NCI-H187 (cell line): ENCODE measurements at places on chromosomes 16 and 17.
A peak's percentile ranks its signal among the peaks of the same experiment; 100 is the strongest.

GRCh38 chr17:851924-852323 is 69.8 kb downstream of the MRM3 start:
- DNase-seq, result no peak

GRCh38 chr17:78323826-78324390 is 36.0 kb downstream of the SOCS3 start:
- no peak for DNase-seq

DNA sequence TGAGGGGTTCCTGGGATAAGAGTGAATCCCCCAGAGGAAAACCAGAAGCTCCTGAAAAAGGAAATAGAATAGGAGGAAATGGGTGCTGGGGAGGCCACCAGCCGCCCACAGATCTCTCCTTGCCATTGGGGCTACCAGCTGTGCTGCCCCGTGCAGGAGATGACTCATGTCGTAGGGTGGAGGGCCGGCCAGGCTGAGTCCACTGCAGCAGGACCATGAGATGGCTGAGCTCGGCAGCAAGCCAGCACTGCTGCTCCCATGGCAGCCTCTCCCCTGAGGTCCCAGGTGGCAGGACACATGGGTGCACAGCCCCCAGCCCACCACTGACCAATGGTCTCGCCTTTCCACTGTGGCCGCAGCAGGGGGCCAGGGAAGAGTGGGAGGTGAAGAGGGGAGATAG is 95.5 kb downstream of the GNAO1 start:
- no peak for DNase-seq

GRCh38 chr17:80122026-80122575 is 20.7 kb downstream of the GAA start:
- DNase-seq, result no peak

- no peak for DNase-seq
Measured at GRCh38 chr17:56723421-56723820, 110.3 kb downstream of the C17orf67 start.

DNA sequence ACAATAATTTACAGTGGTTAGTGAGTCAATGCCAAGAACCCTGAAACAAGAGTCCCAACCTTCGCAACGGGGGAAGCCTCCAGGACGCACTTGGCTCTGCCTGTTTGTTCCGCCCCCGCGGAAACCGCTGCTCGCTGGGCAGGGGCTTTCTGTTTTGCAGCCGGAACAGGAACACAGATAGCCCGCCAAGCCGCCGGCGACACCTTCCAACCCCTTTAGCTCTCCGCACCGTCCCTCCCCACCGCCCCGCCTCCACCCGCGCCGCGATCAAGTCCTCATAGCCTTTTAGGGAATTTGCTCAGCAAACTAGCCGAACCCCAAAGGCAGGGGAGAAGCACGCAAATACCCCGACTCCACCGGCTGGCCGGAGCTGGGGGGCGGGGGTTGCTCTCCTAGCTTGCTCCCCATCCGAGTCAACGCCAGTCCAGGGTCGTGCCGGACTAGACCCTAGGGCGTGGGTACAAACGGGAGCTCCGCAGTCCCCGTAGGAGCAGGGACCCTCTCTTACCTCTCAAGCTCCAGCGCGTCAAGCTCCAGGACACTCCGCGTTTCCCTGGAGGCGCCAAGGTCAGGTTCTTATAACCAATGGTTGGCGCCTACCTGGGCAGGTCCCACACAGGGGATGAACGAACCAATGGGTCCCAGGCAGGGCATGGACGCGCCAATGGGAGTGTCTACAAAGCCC is at the start of gene SLFN13:
Gene SLFN13, minus strand, starts transcription at position 553 of the 685 bp plus-strand sequence. CDS start 3,086 bp downstream, outside the sequence.
- DNase-seq, result no peak

GRCh38 chr17:63774969-63775265 is 947 bp downstream of the DDX42 start:
- no peak for DNase-seq

DNA sequence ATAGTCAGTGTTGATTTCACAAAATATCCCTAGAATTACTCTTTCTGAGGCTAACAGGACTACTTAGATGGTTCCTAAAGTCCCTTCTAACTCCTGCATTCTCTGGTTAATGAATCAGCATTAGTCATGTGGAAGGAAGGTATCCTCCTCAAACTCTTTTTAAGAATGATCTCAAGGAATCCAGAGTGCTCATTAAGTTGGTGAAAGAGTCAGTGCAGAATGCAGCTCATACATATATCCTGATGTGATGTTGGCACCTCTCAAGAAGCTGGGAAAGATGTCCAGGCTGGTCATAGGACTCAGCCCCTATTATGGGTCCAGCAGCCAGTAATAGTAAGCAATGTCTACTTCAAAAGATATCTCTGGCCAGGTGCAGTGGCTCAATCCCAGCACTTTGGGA is 65.5 kb downstream of the PIGL start:
- no peak for DNase-seq

DNA sequence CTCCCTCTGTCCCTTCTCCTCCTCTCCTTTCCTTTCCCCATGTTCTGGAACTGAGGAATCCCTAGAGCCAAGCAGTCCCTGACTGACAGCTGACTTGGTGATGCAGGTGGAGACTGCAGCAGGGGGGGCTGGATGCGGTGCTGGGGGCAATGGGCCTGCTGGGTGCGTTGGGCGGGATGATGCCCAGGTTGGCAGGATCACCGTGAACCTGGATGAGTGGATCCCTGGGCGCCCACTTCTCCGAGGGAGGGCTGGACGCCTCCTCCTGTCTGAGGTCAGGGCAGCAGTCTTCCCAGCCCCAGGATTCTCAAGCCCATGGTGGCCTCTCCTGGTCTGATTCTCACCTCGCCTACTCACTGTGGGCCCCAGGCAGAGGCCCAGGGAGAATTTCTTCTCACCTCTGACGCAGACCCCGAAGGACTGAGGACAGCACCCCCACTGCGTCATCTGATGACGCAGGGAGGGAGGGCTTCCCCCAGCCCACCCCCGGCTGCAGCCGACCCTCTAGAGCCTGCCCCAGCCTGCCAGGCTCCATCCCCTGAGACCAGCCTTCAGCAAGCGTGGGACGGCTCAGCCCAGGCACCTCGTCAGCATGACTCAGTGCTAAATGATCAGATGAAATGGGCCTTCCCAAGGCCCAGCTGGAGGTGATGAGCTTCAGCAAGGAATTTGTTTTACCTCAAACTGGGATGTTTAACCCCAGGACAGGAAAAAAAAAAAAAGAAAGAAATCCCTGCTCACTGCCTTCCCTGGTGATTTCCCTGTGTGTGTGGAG is 188.0 kb upstream of the TNRC6C start:
- no peak for DNase-seq

DNA sequence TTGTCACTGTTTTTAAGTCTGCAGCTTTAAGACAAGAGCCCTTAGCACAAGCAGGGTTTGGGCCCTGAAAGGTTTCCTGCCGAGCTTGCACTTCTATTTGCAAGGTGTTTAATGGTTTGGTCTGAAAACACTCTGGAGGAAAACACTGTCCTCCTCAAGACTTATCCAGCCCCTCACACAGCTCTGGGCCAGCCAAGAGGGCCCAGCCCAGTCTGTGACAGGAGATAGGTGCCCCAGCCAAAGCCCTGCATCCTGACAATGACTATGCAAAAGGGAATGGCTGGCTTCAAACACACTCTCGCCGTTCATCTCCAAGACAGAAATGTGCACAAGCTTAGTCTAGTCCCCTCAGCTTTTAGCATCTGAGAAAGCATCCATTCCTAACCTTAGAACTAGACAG is 26.9 kb downstream of the MPG start:
- no peak for DNase-seq

- no peak for DNase-seq
Measured at GRCh38 chr16:17107450-17107849, 363.3 kb downstream of the XYLT1 start.

DNA sequence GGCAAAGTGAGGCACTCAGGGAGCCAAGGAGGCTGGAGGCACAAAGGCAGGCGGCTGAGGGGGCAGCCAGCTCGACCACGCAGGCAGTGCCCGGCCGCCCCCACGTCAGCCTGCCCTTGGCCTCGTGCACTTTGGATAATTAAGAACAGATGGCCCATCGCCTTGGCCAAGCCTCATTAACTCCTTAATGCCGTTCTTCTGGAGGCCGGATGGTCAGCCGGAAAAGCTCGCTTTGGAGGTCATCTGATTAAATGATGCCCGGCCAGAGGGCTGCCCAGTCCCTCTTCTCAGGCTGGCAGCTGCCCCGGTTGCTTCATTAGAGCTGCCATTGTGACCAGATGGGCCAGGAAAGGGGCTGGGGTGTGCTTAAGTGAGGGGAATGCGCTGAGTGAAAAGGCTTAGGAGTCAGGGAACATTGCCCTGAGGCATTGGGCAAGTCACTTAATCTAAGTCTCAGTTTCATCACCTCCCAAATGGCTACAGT is 364.0 kb downstream of the NPIPA8 start:
- DNase-seq, result no peak

DNA sequence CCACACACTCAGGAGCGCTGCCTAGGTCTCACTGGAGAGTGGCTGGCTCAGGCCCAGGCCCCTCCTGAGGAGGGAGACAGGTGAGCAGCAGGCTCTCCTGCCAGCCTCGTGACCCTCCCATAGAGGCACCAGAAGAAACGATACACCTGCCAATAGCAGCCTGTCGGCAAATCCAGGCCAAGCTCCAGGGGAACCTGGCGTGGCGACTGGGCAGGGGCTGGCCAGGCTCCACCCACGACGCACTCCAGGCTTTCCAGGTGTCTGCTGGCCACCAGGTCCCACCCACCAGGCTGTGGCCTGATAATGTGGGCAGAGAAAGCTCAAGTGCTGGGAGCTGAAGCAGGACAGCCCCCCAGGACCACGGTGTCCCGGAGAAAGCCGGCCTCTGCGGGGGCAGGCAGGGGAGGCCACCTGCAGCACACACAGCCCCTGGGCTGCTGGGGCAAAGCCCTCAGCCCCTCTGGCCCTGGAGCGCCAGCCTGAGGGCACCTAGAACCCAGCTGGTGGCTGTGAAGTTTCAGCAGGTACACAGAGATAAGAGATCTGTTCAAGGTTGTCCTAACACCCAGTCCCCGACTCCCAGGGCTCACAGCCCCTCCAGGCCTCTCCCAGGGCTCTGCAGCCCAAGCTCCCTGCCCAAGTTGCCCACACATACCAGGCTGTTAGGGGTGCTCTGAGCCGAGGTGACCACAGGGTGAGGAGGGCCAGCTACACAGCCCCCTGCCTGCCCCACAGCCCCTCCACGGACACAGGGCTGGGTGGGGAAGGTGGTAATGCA is 2.4 kb downstream of the PGAP6 start:
- peak; percentile 96 for DNase-seq

- no peak for DNase-seq
Measured at GRCh38 chr17:16905593-16906191, 66.2 kb downstream of the TNFRSF13B start.

DNA sequence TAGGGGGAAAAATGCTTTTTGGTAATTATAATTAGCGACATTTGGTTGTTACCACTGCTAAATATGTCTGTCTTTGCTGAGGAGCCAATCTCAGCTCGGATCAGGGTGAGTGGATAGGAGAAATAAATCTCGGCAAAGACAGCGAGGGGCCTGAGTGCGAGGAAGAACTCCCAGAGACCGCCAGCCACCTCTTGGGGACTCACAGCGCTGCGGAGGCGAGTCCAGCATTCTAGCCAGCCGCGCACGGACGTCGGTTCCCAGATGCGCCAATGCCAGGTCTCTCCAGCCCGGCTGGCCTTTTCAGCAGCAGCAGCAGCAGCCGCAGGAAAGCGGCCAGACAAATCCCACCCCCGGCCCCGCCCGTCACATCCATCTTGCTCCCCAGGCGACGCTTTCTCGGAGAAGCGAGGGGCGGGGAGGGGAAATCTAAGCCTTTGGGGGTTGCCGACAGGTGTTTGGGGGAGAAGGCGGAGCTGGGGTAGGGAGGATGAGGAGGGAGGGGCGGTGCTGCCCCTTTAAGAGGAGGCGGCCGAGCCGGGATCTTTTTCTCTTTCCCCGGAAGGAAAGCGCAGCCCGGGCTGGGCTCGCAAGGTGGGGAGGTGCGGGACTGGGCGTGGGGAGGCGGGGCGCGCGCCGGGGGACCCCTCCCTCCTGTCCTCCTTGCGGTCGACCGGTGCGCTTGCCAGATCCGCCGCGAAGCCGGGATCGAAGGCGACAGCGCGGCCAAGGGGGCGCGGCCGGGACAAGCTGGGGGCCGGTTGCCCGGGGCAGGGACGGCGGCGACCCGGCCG is at the start of gene ITGA3:
Gene ITGA3, plus strand, starts transcription at position 685 of the 791 bp plus-strand sequence. CDS start 330 bp downstream, outside the sequence.
- peak; percentile 89 for DNase-seq

GRCh38 chr17:57418463-57419246 is 162.3 kb downstream of the MSI2 start:
- DNase-seq, result no peak

DNA sequence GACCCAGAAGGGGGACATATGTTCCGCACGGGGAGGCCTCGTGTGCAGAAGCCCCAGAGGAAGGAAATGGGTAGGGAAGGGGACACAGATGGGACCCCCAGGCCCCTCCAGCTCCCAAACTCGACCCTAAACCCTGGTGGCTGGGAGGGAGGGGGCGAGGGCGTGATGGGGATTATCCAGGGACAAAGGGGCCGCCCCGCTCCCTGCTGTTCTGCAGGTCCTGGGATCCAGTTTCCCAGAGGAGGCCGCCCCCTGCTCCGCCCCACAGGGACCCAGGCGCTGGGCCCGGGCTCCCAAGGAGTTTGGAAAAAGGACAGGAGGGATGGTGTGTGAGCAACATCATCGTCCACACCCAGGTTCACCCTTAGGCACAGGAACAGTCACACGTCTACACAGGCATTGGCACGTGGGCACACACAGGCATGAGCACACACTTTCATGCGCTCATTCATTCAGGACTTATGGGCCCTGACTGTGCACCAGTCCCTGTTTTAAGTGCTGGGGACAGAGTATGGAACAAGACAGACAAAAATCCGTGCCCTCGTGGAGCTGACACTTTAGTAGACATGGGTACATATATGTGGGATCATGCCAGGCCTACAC is 12.8 kb upstream of the FBXL19 start:
- DNase-seq, result no peak
